NCI-H774 (cell line): ENCODE measurements at places on chromosomes 5 and 9.

- peak; percentile 22 for DNase-seq
Measured at GRCh38 chr9:97468658-97469448, 32.6 kb upstream of the TMOD1 start.

GRCh38 chr5:60843386-60843935 is 608 bp downstream of the ELOVL7 start:
- no peak for DNase-seq

- DNase-seq: no peak
Measured at GRCh38 chr5:178576591-178577351, 13.4 kb downstream of the COL23A1 start.

DNA sequence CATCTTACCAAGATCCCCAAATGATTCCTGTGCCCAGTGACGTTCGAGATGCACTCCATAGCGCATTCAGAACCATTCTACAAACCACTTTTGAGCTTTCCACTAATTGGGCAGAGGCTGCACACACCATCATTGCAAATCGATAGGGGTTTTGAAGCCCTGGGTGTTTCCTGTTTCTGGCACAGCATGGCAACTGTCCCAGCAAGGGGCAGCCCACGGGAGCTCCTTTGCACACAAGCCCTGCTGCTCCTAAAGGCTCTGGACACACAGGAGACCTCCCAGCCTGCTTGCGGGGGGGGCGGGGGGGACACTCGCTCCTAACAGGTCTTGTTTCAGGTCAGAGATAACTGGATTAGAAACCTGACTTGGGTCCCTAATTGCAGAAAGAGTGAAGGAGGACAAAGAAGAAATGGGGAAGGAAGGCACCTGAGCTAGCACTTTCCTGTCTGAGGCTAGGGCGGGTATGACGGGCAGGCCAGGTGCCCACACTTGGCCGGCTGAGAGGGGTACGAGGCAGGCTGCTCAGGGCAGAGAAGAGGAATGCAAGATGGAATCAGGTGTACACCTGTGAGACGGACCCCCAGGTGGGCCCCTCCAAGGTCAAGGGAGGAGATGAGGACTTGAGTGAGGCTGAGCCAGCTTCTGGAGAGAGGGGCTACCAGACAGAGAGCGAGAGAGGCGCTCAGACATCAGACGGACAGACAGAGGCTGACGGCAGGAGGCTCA is 820 bp downstream of the FBP1 start:
- DNase-seq: no peak

- DNase-seq: no peak
Measured at GRCh38 chr9:12956261-12956660, 181.4 kb downstream of the LURAP1L start.

DNA sequence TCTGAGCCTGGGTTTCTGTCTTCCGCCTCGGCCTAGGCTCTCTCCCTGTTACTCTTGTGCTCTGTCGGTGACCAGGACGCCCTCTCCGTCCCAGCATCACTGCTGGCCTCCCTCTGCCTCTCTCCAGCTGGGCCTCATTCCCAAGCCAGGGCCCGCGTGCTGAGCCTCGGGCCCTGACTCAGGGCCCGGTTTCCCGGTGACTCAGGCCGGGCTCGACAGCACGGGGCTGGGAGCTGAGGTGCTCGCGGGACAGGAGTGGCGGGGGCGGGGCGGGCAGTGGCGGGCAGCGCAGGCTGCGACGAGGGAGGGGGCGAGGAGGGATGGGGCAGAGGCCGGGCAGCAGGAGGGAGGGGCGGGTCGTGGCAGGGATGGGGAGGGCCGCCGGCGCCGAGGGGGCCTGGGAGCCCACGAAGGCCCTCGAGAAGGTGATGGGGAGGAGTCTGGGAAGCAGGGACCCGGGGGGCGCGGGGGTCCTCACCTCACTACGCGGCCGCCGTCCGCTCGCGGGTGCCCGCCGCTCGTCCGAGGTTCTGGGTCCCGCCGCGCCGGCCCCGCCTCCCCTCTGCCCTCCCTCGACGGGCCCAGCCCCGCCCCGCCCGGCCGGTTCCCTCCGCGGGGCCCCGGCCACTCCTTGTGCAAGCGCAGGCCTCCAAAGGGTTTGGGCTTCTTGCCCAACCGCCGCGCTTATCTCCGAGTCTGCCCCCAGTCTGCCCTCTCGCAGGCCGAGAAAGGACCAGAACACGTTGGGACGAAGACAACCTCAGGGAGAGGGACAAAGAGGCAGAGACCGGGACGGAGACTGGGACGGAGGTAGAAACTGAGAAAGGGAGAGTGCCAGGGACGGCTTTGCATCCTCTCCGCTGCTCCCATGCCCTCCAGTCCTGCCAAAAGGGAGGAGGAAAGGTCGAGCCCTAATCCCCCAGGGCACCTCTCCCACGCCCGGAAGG is at the start of gene ARAP3:
Gene ARAP3 (minus strand): TSS at position 536 of the 947 bp plus-strand sequence. CDS start 1,744 bp downstream, outside the sequence.
- DNase-seq: no peak

DNA sequence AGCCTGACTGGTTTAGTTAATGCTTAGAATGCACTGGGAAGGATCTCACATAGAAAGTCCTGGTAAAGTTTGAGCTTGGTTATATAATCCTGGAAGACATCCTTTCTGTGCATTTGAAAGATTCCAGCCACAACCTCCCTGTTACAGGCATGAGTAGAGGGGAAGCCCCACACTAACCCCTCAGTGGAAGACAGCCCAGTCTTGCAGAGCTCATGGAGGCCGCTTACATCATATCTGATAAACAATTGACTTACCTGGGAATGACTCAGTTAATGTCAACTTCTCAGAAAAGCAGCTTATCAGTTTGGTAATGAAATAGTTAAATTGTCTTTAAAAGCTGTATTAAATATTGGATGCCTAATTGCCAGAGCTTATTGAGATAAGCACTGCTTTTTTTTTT is 28.1 kb upstream of the PDE8B start:
- DNase-seq: no peak

DNA sequence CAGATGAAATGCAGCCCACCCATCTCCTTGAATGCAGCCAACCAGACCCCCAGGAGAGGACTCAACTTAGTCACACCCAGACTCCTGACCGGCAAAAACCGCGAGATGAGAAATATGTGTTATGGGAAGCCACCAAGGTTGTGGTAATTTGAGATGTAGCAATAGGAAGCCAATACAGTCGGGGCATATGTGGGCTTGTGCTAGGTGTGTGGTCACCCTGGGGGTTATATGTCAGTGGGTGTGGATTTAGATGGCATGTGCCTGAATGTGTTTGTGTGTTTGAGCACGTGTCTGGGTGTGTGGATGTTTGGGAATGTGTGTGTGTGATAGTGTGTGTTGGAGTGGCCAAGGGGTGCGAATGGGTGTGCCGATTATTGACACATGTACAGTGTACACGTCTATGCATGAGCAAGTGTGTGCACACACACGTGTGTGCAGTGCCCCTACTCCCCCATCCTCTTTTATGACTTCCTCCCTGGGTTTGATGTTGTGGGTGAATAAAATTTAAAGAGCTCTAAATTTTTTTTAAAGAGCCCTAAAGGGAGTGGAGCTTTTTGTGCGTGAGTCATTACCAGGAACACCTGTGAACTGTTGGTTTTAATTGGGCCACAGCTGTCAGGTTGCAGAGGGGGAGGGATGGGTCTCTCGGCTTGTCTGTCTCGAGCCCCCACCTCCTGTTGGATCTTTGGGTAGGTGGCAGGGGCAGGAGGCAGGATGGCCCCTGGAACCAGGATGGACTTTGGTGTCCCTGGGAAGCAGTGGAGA is 86.8 kb downstream of the LHX2 start:
- no peak for DNase-seq

- no peak for DNase-seq
Measured at GRCh38 chr5:172344855-172345409, 61.4 kb upstream of the UBTD2 start.

DNA sequence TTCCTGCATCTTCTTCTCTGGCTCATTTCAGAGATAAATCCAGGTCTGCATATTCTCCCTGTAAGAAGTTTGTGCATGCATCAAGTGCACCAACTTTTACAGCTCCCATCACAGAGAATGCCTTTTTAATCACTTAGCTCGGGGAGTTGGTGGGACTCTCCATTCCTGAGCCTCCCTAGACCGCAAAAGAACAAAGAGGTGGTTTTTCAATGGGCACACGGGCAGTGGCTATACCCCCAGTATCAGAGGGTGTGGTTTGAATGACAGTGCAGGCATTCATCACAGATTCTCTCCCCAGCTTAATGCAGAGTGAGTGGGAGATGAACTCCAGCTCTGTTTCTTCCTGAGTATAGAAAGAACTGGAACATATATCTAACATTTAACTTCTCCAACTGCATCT is 264.7 kb upstream of the NR4A3 start:
- DNase-seq: no peak

DNA sequence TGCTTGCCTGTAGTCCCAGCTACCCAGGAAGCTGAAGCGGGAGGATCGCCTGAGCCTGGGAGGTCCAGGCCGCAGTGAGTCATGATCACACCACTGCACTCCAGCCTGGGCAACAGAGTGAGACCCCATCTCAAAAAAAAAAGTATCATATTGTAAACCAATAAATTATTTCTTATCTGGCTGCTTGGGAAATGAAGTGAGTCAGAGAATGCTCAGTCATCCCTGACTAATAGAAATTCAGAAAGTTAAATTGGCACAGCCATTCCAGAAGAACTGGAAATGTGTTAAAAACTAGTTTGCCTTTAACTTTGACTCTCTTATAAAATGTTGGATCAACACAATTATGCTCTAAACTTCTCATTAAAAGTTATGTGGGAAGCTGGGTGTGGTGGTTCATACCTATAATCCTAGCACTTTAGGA is 9.8 kb upstream of the GNE start:
- DNase-seq: no peak

DNA sequence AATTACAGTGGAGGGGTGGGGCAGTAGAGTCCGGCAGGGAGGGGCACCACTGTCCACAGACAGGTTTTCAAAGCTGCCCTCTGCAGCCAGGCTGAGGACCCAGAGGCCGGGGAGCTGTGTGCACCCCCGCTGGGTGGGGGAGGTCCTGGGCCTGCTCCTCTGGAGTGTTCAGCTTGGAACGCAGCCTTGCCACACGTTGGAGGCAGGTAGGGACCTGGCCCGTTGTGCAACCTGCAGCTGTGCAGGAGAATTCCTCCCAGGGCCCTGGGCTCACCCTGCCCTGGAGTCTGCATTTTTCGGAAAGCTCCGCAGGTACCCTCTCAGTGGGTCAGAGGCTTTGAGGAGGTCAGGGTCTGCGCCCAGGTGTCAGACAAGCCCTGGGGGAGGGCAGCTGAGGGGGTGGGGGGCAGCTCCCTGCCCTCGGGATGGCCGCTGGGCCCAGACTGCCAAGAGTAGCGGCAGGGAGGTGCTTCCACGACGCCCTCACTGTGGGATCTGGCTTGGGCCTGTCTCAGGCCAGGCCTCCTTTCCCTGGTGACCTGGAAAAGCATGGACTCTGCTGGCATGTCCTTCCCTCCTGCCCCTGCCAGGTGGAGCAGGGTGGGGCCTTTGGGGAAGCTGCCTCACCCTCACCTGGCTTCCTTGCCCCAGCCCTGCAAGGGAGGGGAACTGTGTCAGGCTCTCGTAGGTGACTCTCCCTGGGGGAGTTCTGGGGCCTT is 29.5 kb downstream of the RXRA start:
- no peak for DNase-seq

DNA sequence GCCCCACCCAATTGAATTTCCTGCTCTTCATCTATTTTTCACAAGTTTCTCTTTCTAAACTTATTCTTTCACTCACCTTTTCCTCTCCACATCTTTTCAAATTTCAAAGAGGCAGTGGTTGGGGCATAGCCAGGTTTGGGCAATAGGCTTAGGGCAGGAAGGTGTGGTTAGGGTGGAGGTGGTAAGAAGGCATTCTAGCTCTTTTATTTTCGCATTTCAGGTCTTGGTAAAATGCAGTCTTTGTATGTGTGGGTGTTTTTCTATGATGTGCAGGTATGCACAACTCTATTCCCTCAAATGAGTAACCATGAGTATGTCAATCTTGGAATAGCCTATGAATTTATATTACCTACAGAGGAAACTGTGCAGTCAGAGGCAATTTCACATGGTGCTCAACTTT is 129.8 kb upstream of the IFNE start:
- DNase-seq: no peak

GRCh38 chr5:136529081-136529480 is 163.7 kb upstream of the TRPC7 start:
- DNase-seq: no peak

GRCh38 chr5:53151713-53152458 is 42.3 kb upstream of the MOCS2 start:
- no peak for DNase-seq

- DNase-seq: no peak
Measured at GRCh38 chr5:123085638-123086286, 3.3 kb upstream of the PRDM6 start.

DNA sequence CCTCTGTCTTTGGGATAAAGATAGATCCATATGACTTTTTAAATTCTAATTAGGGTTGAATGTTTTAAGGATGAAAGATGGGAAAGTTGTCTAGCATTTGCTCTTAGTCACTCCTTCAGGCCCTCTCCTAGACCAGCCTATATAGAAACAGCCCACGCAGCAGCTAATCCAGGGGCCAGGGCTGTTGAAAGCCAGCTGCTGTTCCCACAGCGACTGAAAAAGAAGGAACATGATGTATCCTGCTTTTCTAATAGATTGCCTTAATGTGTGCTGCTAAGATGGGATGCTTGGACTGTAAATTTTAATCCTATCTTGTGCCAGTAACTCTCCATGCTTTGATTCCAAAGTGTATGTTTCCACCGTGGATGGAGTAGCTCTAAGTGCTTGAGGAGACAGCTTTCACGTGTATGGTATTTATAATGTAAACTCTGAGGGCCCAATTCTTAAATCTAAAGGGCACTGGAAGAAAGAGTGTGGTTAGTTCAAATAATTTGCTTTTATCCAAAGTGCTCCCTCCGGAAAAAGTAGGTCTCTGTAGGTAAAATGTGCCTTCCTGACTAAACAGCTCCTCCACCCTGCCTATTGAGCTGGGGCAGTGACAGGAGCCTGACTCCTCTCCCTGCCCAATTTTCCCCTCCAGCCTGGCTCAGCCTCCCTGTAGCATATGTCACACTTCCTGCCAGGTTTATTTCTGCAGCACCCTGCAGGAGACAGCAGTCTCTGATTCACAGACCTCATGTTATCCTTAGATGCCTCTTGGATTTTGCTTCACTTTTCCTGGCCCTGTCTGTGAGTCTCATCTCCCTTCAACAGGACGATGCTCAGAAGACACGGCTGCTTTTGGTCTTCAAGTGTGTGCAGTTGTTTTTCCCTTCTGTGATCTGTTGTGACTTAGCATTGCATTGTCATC is 33.2 kb downstream of the SLC36A1 start:
- no peak for DNase-seq

GRCh38 chr9:117720066-117720465 is 15.9 kb downstream of the TLR4 start:
- no peak for DNase-seq

DNA sequence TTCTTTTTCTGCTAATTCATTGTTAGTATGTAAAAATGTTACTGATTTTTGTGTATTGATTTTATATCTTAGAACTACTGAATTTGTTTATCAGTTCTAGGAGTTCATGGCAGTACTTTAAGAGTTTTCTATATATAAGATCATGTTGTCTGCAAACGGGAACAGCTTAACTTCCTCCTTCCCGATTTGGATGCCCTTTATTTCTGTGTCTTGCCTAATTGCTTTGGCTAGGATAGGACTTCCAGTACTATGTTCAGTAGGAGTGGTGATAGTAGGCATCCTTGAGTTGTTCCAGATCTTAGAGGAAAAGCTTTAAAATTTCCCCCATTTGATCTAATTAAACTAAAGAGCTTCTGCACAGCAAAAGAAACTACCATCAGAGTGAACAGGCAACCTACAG is 20.1 kb downstream of the RCL1 start:
- DNase-seq: no peak

- DNase-seq: peak; percentile 47
Measured at GRCh38 chr9:95715868-95716435, 159.5 kb upstream of the ERCC6L2 start.

- no peak for DNase-seq
Measured at GRCh38 chr9:34332076-34332964, 3.0 kb downstream of the NUDT2 start.

GRCh38 chr5:94749042-94749441 is 130.6 kb downstream of the SLF1 start:
- no peak for DNase-seq

- DNase-seq: no peak
Measured at GRCh38 chr5:15601274-15601673, 101.3 kb downstream of the FBXL7 start.
